NAMALWA (cell line): ENCODE measurements at places on chromosomes 2 and 18.

GRCh38 chr2:106555053-106555452 lies 67.9 kb downstream of the CD8B2 start:
- DNase-seq = no peak

DNA sequence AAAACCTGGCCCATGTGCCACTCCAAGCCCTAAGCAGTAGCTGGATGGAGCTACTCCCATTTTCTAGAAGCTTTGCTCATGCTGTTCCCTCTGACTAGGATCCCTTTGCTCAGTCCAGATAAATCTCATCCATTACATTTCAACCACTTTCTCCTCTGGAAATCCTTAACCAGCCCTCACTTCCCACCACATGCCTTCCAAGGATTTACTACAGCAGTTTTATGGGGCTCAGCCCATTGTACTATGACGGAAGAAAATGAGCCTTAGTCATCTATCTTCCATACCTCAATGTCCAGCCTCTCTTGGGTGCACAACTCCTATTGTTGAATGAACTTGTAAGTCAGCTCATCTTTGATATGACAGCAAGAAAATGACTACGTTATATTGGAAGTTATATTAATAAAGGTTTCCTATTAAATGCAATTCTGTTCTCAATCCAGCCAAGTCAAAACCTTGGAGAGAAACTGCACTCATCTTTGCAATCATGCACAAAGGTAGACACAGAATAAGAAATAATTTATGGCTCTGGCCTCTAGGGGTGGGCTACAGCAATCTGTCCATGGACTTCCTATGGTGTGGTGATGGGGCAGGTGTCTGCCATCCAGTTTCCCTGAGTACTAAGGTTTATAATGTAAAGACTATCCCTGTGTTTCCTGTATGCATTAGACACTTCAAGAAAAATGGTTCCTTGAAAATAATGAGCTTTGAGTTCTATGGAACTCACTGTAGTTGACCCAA lies 3.4 kb downstream of the B4GALT6 start:
- no peak for DNase-seq

GRCh38 chr18:48944634-48945033 lies 6.1 kb downstream of the SMAD7 start:
- no peak for DNase-seq

- DNase-seq = no peak
Observed at GRCh38 chr2:122491011-122491410, 735.6 kb downstream of the TSN start.

DNA sequence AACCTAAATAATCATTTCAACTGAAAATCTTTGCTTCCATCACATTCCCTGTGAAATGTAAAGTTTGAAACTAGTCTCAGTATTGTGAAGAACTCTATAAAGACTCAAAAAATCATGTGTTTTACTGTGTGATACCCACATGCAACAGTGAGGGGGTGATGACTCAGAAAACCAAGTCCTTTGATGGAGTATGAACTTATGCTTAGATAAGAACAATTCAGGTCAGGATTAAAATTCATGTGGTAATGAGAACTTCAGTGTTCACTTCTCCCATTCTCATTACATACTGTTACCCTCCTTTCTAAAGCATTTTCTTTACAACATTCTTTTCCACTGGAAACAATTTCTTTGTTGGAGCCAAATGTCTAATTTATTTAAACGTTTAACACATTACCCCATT lies 360.2 kb downstream of the FSIP2 start:
- no peak for DNase-seq

DNA sequence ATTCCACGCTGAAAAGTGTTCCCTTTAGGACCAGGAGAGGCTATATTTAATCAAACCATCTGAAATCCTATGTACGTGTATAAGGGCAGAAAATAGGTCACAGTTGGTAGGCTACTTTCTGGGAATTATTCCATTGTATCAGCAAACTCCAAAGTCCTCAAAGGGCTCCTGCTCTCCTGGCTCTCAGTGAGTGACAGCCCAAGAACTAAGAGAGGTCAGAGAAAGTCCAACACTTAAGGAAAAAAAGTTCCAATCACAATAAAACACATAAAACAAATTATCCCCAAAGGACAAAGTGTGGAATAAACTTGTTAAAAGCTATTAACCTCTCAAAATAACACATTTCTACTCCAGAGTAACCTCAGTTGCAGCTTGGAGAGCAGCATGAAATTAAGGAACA lies 183.3 kb downstream of the SLC8A1 start:
- no peak for DNase-seq

GRCh38 chr2:99365661-99366060 lies 28.5 kb downstream of the EIF5B start:
- DNase-seq = no peak

GRCh38 chr18:55213586-55213985 lies 254.3 kb upstream of the CCDC68 start:
- no peak for DNase-seq

- DNase-seq = no peak
Observed at GRCh38 chr2:9465170-9465569, 9.2 kb upstream of the IAH1 start.

DNA sequence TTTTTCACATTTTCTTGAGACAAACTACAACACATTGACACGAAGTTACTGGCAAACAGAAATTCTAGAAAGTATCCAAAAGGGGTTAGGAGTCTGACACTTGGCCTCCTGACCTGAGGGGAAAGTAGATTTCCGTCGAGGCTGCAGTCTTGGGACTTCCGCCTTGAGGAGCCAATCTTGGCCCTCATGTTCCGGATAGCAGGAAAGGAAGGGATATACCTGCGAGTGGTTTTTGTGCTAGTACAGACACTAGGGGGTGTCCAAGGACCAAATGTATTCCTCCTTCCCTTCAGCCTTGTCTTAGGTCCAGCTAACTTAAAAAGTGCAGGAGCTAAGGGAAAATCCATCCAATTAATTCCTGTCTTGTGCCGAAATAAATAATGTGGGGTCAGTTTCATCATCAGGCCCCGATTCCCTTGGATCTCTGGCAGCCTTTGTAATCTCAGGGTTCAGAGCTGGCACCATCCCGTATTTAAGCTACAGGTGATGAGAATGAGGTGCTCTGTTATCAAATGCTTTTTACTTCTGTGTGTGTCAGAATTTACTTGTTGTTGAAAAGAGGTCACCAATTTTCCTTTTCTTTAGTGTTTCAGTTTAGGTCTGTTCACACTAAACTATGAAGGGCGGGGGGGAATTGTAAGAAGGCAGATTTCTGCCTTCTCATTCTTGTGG lies 330.2 kb upstream of the FANCL start:
- peak; percentile 57 for DNase-seq

GRCh38 chr2:1787755-1788477 lies 43.6 kb upstream of the PXDN start:
- DNase-seq = no peak

DNA sequence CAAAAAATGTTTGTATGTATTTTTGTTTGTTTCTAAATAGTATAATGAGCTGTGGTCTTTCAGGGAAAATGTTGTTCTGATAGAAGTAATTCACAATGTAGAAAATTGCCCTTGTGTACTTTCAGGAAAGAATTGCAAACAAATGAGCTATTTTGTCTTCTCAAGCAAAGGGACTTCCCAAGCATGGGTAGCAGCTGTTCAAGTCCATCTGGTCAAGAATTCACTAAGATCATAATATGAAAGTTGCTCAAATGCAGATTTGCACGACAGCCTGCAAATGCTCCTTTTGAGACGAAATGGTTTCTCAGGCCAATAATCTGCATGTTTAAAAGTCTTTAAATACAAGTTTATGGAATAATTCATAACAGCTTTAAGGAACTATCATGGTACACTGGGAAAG lies 51.9 kb upstream of the HNMT start:
- no peak for DNase-seq

DNA sequence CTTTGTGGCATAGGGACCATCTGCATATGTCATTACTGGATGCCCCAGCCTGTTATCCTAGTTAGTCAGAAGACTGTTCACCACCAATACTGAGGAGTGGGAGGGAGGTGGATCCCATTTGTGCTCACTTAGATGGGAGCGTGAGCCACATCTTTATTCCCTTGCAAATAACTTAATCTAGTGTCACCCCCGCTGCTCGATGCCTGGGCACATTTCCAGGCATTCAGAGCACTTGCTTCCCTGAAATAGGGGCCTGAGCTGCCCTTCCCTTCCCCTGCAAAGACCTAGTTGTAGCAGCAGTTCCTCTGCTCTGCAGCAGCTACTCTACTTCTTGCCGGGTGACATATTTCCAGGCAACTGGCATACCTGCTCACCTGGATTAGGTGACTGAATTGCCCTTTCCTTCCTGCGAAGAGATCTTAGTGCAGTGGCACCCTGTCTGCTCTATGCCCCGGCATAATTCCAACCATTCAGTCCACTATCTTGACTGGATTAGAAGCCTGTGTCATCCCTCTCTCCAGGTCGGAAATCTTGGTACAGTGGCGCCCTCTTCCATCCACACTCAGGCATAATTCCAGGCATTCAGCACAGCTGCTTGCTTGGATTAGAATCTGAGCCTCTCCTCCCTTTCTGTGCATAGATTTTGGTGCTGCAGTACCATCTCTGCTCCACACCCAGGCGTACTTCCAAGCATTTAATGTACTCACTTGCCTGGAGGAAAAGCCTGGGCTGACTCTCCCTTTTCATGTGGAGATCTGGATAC lies 1389.1 kb upstream of the TMEFF2 start:
- DNase-seq = no peak

- no peak for DNase-seq
Observed at GRCh38 chr2:234735829-234736228, 216.0 kb upstream of the SH3BP4 start.

- no peak for DNase-seq
Observed at GRCh38 chr18:79975985-79976680, 11.7 kb downstream of the HSBP1L1 start.

- DNase-seq = no peak
Observed at GRCh38 chr18:54828986-54829385, 709 bp downstream of the RAB27B start.

- no peak for DNase-seq
Observed at GRCh38 chr2:62178741-62179271, 17.1 kb upstream of the B3GNT2 start.

DNA sequence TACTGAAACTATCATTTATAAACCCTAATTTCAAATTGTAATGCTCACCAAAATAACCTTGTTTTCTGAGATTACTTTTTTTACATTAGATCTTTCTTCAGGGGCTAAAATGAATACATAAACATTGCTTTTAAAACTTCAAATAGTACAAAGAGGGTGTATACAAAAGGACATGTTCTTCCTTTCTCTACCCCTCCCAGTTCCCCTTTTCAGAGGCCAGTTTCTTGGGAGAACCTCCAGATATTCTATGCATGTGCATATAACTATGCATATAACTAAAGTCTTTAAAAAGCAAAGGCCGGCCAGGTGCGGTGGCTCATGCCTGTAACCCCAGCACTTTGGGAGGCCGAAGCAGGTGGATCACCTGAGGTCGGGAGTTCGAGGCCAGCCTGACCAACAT lies 10.6 kb upstream of the FAM117B start:
- no peak for DNase-seq

DNA sequence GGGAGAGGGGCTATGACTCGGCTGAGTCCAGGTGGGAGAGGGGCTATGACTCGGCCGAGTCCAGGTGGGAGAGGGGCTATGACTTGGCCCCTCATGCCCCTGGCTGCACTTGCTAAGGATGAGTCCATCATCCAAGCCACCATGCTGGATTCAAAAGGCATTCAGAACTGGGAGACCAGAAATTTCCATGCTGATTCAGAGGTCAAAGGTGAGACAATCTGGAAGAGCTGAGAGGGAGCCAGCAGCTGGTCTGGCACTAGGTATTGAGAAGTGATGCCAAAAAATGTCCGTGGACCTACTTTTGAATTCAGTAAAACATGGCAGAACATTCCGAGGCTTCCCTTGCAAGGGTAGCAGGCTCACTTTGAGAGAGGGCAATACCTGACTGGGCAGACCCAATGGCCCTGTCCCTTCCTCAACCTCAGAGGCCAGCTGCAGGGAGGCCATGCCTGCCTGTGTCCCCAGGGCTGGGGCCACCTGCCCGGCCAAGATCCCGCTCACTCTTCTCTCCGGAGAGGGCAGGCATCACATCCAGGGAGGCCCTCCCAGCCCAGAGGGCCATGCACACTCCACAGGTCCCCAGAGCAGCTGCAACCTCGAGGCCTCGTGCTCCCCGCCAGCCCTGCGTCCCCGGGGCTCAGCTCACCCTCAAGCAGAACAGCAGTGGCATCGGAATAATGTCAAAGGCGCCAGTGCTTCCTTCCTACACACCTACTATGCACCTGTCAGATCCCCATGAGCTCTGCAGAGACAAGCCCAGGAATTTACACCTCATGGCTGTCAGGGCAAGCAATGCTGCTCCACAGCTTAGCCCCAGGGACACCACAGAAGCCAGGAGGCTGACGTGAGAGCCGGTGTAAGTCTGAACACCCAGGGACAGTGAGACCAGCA lies 80.2 kb upstream of the GPC1 start:
- no peak for DNase-seq

GRCh38 chr2:219358170-219359075 lies 25.9 kb upstream of the RESP18 start:
- no peak for DNase-seq

DNA sequence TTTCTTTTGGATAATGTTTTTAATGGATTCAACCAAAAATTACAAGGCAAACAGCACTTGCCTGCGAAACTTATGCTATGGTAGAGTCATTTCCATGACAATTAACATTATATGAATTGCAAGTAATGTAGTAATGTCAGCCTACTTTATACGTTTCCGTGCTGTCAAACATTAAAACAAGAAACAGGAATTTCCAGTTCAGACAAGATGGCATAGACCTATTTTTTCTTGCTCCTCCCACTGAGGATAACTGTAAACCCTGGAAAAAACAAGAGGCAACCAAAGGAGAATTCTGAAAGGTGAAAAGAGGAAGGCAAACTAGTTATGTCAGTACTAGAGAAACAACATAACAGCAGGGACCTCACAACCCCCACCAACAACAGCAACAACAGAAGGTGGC lies 170.7 kb downstream of the DIS3L2 start:
- DNase-seq = no peak

DNA sequence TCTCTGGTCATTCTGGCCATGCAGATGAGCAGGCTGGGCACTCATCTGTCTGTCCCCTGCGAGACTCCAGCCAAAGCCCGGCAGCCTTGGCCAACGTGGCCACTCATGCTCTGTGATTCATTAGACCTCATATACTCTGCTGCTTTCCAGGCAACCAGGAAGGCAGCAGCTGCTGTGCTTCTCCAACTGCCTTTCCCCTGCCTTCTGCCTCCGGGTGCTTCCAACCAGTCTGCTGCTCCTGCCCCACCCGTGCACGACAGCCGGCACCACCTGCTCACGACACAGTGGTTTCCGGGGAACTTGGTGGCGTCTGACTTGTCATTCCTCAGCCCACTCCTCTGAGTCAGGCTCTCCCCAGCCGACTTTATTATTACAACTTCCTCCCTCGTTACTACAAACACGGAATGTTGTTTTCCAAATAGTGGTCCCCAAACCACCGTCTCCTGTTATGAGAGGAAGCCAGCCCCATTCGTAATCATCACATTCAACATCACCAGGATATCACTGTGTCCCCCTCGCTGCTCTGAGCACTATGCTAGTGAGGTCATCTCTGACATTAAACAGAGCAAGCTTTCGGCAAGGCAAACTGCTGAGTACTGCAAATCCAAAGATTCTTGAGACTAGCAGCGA lies 392.4 kb downstream of the ALK start:
- no peak for DNase-seq
